ENCODE measurements at places on chromosomes 6 and 20.

- DNase-seq, result no peak
Measured at GRCh38 chr6:111940801-111941200, 67.5 kb upstream of the FYN start.

- DNase-seq, result no peak
Measured at GRCh38 chr6:96468681-96469224, 52.9 kb upstream of the UFL1 start.

DNA sequence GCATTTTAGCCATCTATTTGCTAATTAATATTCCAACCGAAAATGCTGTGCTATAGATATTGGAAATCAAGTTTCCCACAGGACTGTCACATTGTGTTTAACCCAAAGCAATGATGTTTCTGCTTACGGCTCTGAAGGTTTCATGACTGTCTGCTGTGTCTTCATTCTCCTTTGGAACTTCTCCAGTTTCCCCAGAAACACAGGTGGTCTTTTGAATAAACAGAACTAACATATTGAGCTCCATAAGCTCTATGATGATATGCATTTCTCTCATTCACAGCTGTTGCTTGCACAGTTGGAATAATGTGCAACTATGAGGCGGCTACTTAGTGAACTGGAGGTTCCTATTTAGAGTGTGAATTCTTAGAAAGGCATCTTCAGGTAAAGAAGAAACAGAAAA is 266.0 kb upstream of the ID4 start:
- DNase-seq, result no peak

DNA sequence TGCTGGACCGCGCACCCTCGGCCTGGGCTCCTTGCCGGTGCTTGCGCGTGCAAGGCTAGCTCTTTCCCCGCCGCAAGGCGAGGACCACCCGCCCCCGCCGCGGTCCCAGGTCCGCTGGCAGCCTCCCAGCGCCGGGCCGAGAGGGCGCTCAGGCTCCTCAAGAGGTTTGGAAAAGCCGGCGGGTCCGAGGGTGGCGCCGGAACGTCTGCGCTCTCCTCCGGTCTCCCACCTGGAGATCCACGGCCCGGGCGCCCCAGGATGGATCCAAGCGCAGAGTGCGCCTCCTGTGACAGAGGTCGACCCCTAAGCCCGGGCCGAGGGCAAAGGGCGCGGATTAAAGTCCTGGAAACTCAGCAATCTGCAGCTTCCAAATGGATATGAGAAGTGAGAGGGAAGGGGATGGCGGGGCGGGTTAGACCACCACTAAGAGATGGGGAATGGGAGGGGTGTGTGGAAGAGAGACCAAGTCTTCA is 575 bp upstream of the MICAL1 start:
- no peak for DNase-seq

DNA sequence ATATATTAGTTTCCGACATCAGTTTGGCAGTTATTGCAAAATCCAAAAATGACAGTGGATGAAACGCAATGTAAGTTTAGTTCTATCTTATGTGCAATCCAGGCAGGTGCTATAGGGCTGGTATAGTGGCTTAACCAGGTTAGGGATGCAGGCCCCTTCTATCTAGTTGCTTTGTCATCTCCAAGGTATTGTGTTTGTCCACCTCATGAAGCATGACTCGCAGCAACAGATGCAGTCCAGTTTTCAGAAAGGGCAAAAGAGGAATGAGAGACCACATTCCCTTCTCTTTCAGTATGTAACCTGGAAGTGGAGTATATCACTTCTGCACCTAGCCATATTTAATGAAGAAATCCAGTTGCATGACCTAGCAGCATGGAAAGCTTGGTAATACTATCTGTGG is 59.7 kb downstream of the PKIB start:
- no peak for DNase-seq

- no peak for DNase-seq
Measured at GRCh38 chr6:158121335-158121734, 46.7 kb downstream of the SERAC1 start.

Data from activated CD4-positive, alpha-beta T cell treated with anti-CD3 and anti-CD28 coated beads for 48 hours (primary cell).